ENCODE measurements at places on chromosomes 16 and 17.

DNA sequence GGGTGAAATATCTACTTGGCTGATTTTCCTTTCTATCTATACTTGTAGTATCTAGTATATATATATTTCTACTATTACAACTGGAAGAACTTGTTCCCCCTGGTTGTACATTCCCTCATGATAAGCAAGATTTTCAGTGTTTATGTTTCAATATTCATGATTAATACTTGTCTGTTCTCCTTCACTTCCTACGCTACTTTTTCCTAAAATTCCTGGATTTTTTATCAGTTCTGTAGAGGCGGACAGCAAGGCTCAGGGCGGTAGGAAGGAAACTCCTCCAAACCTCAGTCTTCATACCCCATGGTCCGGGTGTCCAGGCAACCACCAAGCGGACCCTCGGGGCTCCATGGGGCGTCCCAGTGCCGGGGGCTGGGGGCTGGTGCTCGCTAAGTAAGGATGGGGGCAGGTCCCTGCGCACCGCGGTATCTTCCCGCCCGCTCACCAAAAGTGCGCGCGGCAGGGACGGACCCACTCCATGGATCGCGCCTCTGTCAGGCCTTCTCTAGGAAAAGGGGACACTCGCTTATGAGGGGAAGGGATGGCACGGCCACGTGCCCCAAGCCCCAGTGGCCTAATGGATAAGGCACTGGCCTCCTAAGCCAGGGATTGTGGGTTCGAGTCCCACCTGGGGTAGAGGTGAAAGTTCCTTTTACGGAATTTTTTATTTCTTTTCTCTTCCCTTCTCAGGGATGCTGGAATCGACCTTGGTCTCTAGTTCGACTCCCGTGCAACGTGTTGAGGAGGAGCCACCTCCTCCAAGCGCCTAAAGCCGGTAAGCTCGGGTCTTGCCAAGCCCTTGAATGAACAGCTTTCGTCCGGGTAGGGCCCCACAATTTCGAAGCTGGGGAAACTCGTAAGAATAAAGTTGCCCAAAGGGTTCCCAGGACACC lies 13.2 kb downstream of the ATP5PD start:
- peak; percentile 86 for DNase-seq

DNA sequence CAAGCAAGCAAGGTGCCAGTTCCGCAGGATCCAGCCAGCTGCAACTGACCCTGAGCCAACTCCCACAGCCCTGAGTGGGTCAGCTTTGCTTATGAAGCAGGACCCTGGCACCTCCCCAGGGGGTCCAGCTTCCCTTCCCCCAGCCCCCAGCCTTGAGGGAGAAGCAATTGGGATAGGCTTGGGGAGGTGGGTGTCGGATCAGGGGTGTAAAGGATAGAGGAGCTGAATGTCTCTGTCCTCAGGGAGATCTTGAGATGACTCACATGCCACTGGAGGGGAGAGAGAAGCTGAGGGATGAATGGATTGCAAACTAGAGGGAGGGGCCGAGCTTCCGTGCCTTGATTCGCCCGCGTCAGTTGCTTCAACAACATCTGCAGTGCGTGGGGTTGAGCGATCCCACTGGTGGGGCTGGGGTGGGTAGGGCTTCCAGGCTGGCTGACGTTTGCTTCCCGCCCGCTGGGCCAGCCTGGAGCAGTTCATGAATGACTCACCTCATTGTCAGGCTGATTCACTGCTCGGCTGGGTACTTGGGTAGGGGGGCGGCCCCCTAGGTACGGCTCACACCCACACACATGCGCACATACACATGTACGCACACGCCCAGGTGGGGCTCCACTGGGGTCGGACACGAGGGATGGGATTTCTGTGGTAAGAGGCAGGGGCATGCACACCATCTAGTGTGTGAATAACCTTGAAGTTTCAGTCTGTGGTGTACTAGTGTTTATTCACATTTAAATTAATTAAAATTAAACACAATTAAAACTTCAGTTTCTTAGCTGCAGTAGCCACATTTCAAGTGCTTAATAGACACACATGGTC lies 3.6 kb upstream of the HROB start:
- peak; percentile 87 for DNase-seq

- DNase-seq = no peak
Observed at GRCh38 chr17:10769840-10770239, 34.1 kb downstream of the TMEM238L start.

DNA sequence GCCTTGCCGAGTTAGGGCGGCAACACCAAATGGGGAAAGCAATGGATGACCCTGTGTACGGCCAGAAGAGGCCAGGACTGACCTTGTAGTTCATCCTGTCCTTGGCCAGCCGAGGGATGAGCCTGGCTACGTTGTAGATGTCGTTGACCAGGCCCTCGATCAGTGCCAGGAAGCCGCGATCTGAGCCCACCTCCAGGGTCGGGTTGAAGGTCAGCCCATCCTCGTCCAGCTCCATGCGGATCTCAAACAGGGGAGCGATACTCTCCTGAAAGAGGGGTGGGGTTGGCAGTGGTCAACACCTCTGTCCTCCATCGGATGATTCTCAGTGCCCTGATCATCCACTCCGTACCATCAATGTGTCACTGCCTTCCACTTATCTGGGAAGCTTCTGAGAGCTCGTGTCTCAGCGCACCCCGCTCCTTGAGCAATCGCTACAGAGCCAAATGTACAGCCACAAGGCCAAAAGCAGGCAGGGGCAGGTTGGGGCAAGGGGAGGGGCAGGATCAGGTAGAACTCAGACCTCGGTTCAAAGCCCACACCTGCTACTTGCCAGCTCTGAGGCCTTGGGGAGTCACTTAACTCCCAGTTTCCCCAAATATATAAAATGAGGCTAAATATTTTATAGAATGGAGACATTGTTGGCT lies 39.9 kb downstream of the DNAH17 start:
- DNase-seq = no peak

- DNase-seq = no peak
Observed at GRCh38 chr16:82061861-82062525, 26.9 kb downstream of the HSD17B2 start.

DNA sequence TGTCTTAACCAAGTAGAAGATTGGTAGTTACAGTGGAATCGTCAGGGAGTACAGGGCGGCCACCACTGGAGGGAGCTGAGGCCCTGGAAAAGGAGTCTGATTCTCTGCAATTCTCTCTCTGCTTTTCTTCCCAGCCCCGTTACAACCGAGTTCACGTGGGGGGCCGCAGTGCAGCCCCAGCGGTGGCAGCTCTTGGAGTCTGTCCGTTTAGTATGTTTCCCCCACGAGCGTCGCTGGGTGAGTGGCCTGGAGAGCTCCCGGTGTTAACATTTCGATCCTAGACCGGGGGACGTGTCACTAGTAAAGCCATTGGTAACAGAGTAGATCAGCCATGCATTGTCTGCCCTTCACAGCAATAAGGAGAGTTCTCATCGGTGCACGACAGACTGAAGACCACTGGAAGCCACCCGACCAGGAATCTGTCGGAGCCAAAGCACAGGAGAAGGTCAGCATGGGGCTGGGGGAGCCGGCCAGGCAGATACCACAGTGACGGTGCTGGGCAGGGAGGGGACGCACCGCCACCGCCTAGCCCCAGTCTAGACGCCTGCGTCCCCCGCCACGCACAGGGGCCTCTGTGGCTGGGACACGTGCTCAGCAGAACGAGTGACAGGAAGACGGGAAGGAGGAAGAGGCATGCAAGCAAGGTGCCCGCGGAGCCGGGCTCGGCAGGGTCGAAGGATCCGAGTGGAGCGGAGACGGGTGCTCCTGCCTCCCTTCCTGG lies 15.7 kb downstream of the SLC16A3 start:
- no peak for DNase-seq

DNA sequence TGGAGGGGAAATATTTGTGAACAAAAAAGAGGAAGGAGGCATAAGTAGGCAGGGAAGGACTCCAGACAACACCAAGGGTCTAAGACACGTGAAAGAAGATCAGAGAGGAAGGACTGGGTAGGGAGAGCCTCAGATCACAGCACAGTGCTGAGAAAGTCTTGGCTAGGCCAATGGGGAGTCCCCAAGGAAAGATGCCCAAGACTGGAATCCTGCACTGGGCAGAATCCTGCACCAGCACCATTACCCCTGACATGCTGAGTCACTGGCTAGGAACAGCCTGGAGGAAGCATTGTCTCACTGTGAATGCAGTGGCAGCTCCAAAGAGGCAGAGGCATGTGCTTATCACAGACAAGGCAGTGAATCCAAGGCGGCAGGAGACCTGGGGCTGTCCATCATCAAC lies 19.2 kb downstream of the CLEC19A start:
- no peak for DNase-seq

GRCh38 chr17:14144508-14144907 lies 75.2 kb downstream of the COX10 start:
- DNase-seq = no peak

DNA sequence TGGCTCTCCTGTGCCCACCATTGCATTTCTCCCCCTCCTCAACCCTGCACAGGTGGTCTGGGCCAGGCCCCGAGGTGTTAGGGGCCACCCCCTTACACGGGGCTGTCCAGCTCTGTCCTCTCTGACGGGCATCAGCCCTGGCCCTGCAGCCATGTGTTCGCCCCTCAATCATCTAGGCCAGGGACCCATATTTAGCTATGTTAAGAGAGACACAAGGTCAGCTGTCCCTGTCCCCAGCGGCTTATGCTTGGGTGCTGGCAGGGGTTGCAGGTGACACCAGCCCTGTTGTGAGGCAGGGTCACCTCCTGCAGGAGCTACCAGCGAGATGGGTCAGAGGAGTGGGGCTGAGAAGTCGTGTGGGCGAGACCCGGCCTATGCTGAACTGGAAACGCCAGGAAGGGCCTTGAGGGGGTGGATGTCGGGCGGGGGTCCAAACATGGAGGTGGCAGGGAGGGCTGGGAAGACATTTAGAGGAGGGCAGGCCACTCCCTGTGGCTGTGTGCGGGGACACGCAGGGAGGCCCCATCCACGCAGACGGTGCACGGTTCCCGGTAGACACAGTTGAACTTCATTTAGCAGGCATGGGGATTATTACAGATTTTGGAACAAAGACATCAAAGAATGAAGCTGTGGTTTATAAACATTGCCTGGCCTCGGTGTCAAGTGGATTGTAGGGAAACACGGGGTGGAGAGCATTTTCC lies 133.2 kb upstream of the CHMP6 start:
- no peak for DNase-seq

DNA sequence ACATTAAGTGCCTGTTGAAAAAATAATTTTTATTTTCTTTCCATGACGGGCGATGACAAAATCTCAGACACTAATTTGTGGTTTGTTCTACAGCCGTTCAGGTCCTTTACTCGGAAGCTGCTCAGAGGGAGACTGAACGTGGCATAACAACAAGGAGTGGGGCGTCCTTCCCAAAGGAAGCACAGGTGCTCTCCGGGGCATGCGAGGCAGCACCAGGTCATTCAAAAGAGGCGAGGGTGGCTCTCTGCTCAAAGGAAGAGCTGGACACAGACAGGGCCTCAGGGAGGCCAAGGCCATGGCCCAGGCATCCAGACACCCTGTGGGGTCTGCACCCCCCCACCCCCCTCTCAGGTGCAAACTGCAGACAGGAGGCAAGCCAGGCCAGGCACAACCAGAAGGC lies 16.2 kb downstream of the UNKL start:
- no peak for DNase-seq

DNA sequence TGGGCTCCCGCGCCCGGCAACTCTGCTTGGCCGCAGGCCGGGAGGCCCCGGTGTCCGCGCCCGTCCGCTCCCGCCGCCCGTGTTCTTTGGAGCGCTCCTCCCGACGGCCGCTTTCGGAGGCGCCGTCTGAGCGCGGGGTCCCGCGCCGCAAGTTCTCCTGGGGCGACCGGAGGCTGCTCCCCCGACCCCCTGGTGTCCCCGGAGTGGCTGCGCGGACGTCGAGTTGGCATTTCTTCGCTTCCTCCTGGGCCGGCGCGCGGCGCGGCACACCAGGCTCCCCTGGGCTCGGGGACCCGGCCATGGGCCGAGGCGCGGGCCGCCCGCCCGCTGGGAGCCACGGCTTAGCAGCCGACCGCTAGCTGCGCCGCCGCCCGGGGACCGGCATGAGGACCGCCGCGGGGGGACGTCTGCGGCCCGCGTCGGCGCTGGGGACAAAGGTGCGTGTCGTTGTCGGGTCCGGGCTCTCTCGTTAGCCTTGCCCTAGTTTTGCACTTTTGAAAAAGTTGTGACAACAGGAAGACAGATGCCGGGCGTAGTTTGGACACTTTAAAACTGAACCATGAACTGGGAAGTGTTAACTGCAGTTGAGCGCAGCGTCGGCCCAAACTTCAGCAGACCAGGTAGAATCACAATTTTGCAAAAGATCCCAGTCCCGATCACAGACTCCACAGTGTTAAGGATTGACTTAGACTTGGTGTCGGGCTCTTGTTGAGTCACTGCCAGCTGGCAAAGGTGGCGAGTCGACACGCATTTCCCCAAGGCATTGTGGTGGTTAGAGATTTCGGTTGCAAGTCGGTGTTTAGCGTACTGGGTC lies 700 bp downstream of the UBN1 start:
- DNase-seq = peak; percentile 71
